Stimulated activated naive CD4-positive, alpha-beta T cell treated with Interleukin-2 at 50 U/mL for 16 hours (primary cell): ENCODE measurements at places on chromosomes 1 and 21.

- no peak for DNase-seq
Observed at GRCh38 chr1:108831225-108831624, 25.7 kb downstream of the AKNAD1 start.

DNA sequence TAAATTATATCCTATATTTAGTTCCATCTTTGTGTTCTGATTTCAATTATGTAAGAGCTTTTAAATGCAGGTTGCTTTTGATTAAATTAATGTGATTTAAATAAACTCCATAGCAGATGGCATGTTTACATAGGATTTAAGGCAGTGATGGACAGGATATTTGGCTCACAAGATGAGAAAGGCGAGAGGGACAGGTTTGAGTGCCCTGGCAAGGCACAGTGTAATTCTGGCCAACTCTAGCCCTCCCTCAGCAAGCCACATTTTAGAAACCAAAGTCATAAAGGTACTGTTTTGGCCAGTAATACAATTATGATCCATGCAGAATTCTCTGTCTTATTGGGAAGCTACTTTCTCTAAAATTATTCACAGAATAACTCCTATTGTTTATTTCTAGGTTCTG, 50.6 kb upstream of the C1orf146 start:
- DNase-seq = no peak

GRCh38 chr1:193971595-193971994, 785.2 kb upstream of the B3GALT2 start:
- DNase-seq = no peak

GRCh38 chr1:197156692-197157091, 10.2 kb upstream of the ASPM start:
- DNase-seq = no peak

GRCh38 chr21:27564684-27565301, 597.9 kb upstream of the ADAMTS5 start:
- no peak for DNase-seq
